ENCODE measurements at places on chromosomes 3 and 15. TPM values are rescaled to one million over a fixed set of nuclear protein-coding genes. Genes with fewer than 3 reads are reported as not detected.

Gene SOX14
- not detected for total RNA-seq

Gene NR1I2
- not detected for total RNA-seq

Gene SCN11A
- not detected for total RNA-seq

Gene SAMD7
- not detected for total RNA-seq

Gene CRABP1
- 0.71 TPM for total RNA-seq

Gene IL17RB
- total RNA-seq: 0.94 TPM

Gene RBPMS2
- total RNA-seq: 8.9 TPM

Gene KIF15
- total RNA-seq: 8.9 TPM

Gene HCLS1
- 0.45 TPM for total RNA-seq

Gene ATP10A
- total RNA-seq: 7.0 TPM

Gene CACNA2D3
- not detected for total RNA-seq

Gene BFSP2
- not detected for total RNA-seq

Gene PTPN23
- 21.5 TPM for total RNA-seq

Gene FBXO22
- total RNA-seq: 87.7 TPM

Gene ISLR
- total RNA-seq: 0.39 TPM

Gene GABRR3
- not detected for total RNA-seq

Gene GOLGA8T
- total RNA-seq: 1.6 TPM

Gene ZNF502
- total RNA-seq: 1.7 TPM

Gene COL6A5
- total RNA-seq: not detected

Gene EIF4E3
- total RNA-seq: 3.0 TPM

Gene CHRNA5
- total RNA-seq: 36.4 TPM

Gene KIF9
- 19.6 TPM for total RNA-seq

Gene SLC22A13
- total RNA-seq: not detected

Gene CFAP92
- not detected for total RNA-seq

Gene AQP9
- total RNA-seq: not detected

Gene ATP13A4
- total RNA-seq: not detected

Gene ANKRD34C
- total RNA-seq: not detected

Gene CLDN16
- total RNA-seq: 0.06 TPM

Gene CHDH
- total RNA-seq: 2.7 TPM

Gene IQCB1
- 11.1 TPM for total RNA-seq

Gene WDR49
- total RNA-seq: not detected

Gene PIGZ
- 1.6 TPM for total RNA-seq

Gene VIPR1
- total RNA-seq: 0.58 TPM

Gene TNNC1
- 1.2 TPM for total RNA-seq

Gene TRPM1
- total RNA-seq: not detected

Gene PAQR5
- total RNA-seq: 117 TPM

Gene MNS1
- 2.7 TPM for total RNA-seq

Gene GRAMD2A
- total RNA-seq: not detected

Gene ARID3B
- 3.5 TPM for total RNA-seq

Gene CD200R1
- 0.09 TPM for total RNA-seq

Gene ISL2
- total RNA-seq: 5.1 TPM

Gene FBXO40
- total RNA-seq: not detected

Gene CHRM5
- total RNA-seq: 0.01 TPM

Gene NANOGP8
- total RNA-seq: not detected

Gene SMAD6
- total RNA-seq: 19.3 TPM

Gene SEC22A
- 22.9 TPM for total RNA-seq

Gene FILIP1L
- 0.45 TPM for total RNA-seq

Gene FOXB1
- total RNA-seq: not detected

Gene ST8SIA2
- total RNA-seq: 0.44 TPM

Gene LOXL1
- 0.28 TPM for total RNA-seq

Gene SMCO1
- not detected for total RNA-seq

Gene GPR62
- total RNA-seq: not detected

Gene C3orf70
- not detected for total RNA-seq

Gene SUSD5
- 4.1 TPM for total RNA-seq

Gene SCN5A
- 0.70 TPM for total RNA-seq

Gene P3H2
- total RNA-seq: 44.6 TPM

Gene ZPLD1
- not detected for total RNA-seq

Data from A549 treated with CpdA at 1 μM for 4 hours (cell line).